NCI-H2107 (cell line): ENCODE measurements at places on chromosomes 6 and 20.
A peak's percentile ranks its signal among the peaks of the same experiment; 100 is the strongest.

- no peak for DNase-seq
Observed at GRCh38 chr20:16410626-16411025, 162.6 kb downstream of the KIF16B start.

DNA sequence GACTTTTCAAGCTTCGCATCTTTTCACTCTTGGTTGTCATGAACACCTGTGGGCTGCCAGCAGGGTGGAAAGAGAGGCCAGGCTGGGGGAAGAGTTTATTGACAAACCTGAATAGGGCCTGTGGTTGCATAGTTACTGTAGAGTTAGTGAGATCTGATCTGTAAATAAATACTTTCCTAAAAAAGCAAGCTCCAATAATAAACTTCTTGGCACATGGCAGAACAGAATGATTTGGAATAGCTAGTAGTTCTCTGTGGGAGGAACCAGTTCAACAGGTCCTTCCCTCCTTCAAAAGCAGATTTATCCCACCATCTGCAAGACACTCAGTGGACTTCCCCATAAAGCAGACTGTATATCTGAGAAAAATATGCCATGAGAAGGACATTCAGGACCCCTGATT, 445.0 kb downstream of the HACE1 start:
- no peak for DNase-seq

DNA sequence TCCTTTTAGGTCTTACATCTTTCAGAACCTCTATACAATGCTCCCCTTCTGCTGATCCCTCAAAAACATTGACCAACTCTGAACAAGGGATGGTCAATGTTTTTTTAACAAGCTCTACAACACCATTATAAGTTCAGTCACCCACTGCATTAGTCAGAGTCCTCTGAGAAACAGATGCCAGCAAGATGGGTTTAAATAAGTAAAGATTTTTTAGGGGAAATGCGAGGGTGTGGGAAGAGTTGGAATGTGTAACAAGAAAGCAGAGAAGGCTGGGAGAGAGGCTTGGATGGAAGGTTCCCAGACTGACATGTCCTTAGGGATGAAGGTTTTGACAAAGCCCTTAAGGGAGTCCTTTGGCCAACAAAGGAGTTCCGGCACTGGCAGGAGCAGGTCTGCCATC, 478.3 kb downstream of the FRK start:
- no peak for DNase-seq

DNA sequence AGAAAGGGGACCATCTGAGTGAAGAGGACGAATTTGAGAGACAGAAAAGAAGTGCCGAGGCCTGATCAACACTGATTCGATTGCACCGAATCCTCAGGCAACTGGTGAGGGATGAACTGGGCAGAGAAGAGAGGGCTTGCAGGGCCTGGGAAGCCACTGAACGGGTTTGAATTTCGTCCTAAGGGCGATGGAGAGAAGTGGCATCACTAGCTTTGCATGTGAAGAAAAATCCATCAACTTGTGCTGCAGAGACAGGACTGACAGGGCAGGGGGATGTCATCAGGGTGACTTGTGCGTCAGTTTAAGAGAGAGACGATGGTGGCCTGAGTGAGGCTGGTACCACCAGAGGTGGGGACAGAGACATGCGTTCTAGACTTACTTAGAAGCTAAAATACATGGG, 73.7 kb upstream of the SLC22A23 start:
- DNase-seq = no peak

DNA sequence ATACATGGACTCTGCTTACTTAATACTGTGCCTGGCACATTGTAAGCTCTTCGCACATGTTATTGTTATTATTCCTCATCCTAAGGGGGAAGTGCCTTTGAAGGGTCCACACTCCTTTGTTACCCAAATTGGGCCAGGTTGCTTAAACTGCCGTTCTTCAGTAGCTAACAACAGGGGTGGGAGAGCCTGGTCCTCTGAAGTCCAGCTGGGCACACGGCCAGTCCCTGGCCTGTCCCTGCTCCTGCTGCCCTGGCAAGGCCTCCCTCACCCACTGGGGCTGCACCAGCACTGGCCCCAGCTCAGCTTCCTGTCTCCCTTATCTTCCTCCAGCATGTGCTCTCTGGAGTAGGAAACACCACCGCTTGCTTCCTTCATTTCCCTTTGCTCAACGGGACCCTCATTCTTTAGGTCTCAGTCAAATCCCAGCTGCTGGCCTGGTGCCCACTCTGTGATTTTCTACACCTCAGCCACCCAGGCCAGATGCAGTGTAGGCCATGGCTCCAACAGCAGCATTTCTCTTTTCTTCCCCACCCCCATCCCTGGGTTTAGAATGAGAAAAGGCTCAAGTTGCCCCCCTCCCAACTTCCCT, 5.5 kb upstream of the PROCR start:
- DNase-seq = no peak

- DNase-seq = peak; percentile 54
Observed at GRCh38 chr6:125099211-125100073, 54.1 kb upstream of the TPD52L1 start.

- no peak for DNase-seq
Observed at GRCh38 chr6:114194362-114195026, 148.3 kb downstream of the HS3ST5 start.

DNA sequence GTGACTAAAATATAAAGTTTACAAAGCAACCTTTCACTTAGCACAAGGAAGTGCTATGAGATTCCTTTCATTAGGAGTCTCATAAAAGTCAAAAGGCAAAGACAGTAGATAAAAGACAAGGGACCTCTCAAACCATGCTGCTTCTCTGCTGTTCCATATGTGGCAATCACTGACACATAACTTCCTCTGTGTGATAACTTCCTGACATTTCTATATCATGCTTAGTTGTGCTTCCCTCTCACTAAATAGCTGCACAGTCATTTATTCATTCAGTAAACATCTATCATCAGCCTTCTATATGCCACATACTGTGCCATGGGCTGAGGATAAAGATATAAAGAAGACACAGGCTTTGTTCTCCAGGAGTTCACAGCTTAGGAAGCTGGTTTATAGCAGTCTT, 214.8 kb upstream of the GRIK2 start:
- DNase-seq = no peak

GRCh38 chr20:1254254-1254653, 11.8 kb upstream of the SNPH start:
- no peak for DNase-seq

GRCh38 chr6:14068133-14068532, 49.4 kb upstream of the CD83 start:
- DNase-seq = no peak

DNA sequence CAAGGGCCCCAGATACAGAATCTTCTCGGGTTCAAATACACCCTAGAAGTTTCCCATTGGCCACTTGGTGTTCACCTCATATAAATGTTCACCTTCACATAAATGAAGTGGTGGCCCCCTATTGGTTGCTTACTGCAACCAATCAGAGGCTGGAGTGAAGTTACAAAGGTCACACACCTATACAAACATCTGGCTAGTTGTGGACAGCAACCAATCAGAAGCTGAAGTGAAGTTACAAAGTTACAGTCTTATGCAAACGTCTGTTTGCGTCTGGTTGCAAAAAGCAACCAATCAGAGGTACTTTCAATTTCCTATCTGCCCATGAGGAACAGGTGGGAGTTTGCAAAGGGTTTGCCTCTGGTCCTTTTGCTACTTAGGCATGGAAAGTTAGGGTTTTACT, 206.5 kb upstream of the BMP2 start:
- DNase-seq = no peak

GRCh38 chr6:45685076-45685475, 307.3 kb upstream of the SUPT3H start:
- no peak for DNase-seq
